WTC11 (cell line): ENCODE measurements at places on chromosomes 3 and 15. TPM values are rescaled to one million over a fixed set of nuclear protein-coding genes. Genes with fewer than 3 reads are reported as not detected.

DNA sequence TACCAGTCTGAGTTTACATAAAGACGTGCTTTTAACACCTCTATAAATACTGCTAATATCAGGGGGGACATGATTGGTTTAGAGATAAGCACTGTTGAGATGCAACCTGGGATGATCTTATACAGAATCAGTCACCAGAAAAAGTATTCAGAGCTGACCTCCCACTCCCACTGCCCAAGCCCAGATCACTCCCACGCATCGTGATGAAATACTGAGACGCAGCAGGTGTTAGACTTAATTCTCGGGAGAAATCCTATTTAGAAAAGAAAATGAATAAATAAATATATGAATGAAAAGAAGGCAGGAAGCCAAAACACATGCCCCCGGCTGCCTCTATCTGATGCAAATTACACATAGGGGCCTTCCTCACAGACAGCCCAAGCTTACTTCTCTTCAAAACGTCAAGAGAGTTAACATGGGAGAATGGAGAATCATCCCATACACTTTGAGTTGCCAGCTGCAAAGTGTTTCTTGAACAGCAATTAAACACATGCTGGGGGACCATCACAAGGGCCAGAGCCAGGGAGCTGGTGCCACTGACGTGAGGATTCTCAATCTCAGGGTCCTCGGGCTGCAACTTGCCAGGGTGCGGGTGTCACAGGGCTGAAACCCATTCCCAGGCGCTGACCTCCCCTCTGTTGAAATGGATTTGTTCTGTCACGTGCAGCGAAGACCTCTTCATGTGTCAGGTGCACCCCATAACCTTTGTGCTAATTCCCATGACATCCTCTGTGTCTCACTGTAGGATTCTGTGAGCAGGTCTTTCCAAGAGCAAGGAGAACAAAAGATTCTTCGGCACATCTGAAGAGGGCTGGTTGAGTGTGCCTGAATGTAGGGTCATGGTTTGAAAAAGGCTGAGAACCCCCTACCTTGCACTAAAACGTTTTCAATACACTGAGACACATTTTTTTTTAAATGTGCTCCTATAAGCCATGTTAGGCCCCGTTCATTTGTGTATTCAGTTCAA is 764.2 kb upstream of the ARRDC4 start:
- no peak overlapping the region for H3K4me3 ChIP-seq
- no peaks in the 10 kb centered on the region for H3K36me3 ChIP-seq
- no peaks in the 10 kb centered on the region for H3K27me3 ChIP-seq
- no peak for DNase-seq
- peaks cover 14% of the 10 kb centered on the region for H3K4me1 ChIP-seq
- H3K27ac ChIP-seq, result no peak overlapping the region

DNA sequence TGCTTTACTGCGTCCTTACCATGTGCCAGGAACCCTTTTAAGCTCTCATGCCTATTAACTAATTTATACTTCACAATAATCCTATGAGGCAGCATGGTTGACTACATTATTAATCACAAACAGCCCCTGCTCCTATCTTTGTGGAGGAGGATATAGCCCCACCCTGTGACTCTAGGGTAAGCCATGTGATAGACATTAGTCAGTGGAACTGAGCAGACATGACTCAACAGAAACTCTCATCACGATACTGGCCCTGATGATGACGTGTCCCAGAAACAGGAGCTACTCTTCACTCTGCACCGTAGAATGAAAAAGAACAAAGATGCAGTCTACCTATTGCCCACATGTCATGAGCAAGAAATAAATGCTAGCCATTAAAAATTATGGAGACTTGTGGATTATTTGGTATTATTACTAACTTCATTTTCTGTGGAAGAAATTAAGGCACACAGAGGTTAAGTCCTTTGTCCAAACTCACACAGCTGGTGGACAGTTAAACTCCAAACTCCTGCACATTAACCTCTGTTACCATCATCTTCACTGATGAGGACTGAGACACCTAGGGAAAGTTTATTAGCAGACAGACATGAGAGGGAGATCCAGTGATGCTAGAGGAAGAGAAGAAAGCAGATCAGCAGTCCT is 51.2 kb downstream of the CFAP20DC start:
- H3K27me3 ChIP-seq, result no peaks in the 10 kb centered on the region
- H3K27ac ChIP-seq, result no peak overlapping the region
- peaks cover 11% of the 10 kb centered on the region for H3K4me1 ChIP-seq
- no peak overlapping the region for H3K4me3 ChIP-seq

DNA sequence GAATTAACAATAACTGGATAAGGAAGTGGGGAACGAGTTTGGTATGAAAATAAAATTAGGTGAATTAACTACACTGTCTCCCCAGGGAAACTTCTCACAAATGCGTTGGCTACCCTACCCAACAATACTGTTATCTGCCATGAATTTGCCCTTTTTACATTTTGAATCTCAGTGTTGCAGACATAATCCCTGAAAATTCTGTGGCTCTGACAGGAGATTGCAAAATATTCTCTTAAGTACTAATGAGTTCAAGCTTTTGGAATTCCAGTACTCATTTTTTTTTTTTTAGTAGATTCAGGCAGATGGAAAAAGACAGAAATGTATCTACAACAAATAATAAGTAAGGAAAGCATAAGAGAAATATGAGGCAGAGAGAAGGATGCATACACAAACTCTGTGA is 332.6 kb downstream of the LSAMP start:
- no peaks in the 10 kb centered on the region; the same call in 1 of the 2 replicates for H3K27me3 ChIP-seq
- H3K36me3 ChIP-seq, result no peaks in the 10 kb centered on the region; the same call in 1 of the 2 replicates
- no peak overlapping the region for H3K27ac ChIP-seq
- H3K4me3 ChIP-seq, result no peak overlapping the region
- peaks cover 55% of the 10 kb centered on the region for H3K4me1 ChIP-seq
- DNase-seq, result no peak

- no peak overlapping the region for H3K27ac ChIP-seq
- H3K4me3 ChIP-seq, result no peak overlapping the region
- no peaks in the 10 kb centered on the region for H3K27me3 ChIP-seq
- DNase-seq, result no peak
- H3K4me1 ChIP-seq, result peaks cover 8% of the 10 kb centered on the region
Measured at GRCh38 chr3:62125380-62125779, 248.0 kb downstream of the FEZF2 start.

Gene WDR53
- total RNA-seq, result 20.0 to 21.4 TPM (median 21.1 TPM) in 3 replicates

Gene CACNA1D
- total RNA-seq, result 1.8 to 3.6 TPM (median 2.3 TPM) in 3 replicates

Gene CASR
- 0.16 to 0.24 TPM (median 0.21 TPM) in 3 replicates for total RNA-seq

Gene IL17RE
- total RNA-seq, result 3.0 to 4.2 TPM (median 4.0 TPM) in 3 replicates
